ENCODE measurements at places on chromosomes 1 and 21. TPM values are rescaled to one million over a fixed set of nuclear protein-coding genes. Genes with fewer than 3 reads are reported as not detected.
A peak's percentile ranks its signal among the peaks of the same experiment; 100 is the strongest.

The ATP1A2 gene
- 146 TPM for total RNA-seq

DNA sequence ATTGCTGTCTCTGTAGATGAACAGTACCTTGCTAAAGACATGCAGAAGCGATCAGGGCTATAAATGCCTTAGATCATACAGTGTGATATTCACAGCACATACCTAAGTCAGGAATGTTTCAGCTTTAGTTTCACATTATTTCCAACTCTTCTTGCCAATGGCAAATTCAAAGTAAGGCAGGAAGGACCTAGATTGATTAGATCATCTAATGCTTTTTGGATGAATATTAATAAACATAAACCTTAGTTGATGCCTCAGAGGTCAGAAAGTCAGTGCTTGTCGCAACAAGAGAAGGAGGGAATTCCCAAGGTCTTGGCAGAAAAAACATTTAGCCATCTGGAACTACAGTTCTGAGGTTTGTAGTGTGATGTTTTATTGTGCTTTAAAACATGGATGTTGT is 122.3 kb downstream of the TNFSF18 start:
- H3K27ac ChIP-seq = no peak overlapping the region
- H3K36me3 ChIP-seq = no peaks in the 10 kb centered on the region
- no peak overlapping the region for H3K4me3 ChIP-seq
- H3K4me1 ChIP-seq = no peaks in the 10 kb centered on the region

The CAMK1G gene
- not detected for total RNA-seq

GRCh38 chr1:5992814-5993555 is 760 bp upstream of the NPHP4 start:
- no peak for DNase-seq
- peak overlapping the region; percentile 46 for H3K27ac ChIP-seq
- H3K4me3 ChIP-seq = peak overlapping the region; percentile 91
- no peaks in the 10 kb centered on the region for H3K36me3 ChIP-seq

GRCh38 chr1:110675060-110675791 is 486 bp upstream of the KCNA3 start:
- H3K27ac ChIP-seq = peak overlapping the region; percentile 67
- peak overlapping the region; percentile 68 for H3K4me3 ChIP-seq
- no peak for DNase-seq
- H3K27me3 ChIP-seq = no peaks in the 10 kb centered on the region
- no peaks in the 10 kb centered on the region for H3K36me3 ChIP-seq

The SYPL2 gene
- 4.7 TPM for total RNA-seq

DNA sequence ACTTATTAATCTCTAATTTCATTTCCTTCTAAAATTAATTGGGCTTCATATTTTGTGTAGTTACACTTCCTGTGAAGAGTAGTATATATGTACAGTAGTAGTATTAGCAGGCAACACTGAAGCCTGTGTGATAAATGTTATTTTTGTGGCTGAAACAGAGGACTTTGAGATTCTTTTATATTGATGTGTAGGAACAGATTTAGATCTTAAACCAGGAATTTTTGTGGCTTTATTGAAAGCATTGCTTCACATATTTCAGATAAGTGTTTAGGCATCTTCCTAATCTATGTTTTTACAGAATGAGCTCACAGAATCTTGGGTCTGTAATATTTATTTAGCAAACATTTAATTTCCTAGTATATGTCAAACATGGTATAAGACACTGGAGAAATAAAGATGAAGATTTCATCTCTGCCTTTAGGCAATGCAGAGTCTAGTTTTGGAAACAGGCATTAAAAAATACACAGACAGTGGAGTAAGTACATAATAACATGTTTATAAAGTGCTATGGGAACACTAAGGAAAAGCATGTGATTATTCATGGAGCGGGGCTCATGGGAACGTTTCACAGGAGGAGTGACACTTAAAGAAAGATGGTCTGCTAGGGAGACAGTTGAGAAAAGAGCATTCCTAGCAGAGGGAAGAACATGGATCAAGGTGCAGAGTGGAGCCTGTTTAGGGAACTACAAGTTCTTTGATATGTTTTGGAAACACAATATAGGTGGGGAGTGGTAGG is 52.7 kb downstream of the MIGA1 start:
- peaks cover 72% of the 10 kb centered on the region for H3K4me1 ChIP-seq
- H3K27ac ChIP-seq = peak overlapping the region; percentile 95
- no peaks in the 10 kb centered on the region for H3K36me3 ChIP-seq
- no peaks in the 10 kb centered on the region for H3K27me3 ChIP-seq

- no peaks in the 10 kb centered on the region for H3K27me3 ChIP-seq
- H3K27ac ChIP-seq = peak overlapping the region; percentile 79
- DNase-seq = no peak
- H3K36me3 ChIP-seq = no peaks in the 10 kb centered on the region
- no peaks in the 10 kb centered on the region for H3K4me1 ChIP-seq
- no peak overlapping the region for H3K4me3 ChIP-seq
These were observed 97.8 kb downstream of the LPAR3 start for GRCh38 chr1:84795213-84795612.

The SERPINC1 gene
- 0.31 TPM for total RNA-seq

The SH2D5 gene
- total RNA-seq = 0.63 TPM
